ENCODE measurements at places on chromosomes 11 and 22.

DNA sequence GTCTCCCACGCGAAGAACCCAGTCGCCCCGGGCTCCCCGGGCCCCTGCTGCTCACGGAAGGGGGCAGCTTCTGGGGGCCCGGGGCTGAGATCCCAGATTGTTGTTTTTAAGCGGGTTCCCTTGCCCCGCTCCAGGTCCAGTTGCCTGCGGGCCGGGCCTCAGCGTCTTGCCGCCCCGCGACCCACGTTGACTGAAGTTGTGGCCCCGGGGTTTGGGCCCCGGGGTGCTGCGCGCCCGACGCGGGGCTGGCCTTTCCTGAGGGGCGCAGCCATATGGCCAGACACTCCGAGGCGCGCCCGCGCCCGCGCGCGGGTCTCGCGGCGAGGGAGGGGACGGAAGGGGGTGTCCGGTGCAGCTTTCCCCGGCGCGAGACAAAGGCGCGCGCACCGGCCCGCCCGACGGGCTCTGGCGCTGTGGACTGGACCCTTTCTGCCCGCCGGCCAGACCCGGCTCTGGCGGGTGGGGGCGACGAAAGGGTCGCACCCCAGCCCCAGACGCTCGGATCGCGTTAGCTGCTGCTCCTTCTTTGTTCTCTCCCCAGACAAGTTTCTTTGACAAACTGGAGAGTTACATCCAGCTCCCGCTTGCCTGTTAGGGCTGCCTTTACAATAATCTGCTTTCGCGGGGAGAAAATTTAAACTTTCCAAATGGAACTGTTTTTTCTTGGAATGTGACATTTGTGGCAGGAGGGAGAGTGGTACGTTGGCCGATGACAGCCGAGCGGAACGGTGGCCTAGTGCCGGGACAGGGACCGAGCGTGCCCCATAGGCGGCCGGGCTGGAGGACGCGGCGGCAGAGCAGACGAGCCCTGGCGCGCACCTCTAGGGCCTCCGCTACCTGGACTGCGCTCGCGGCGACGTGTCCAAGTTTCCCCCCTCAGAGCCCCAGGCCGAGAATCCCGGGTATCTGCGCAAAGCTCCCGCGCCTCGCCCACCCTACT lies 716 bp downstream of the AMOTL1 start:
- DNase-seq, result peak; percentile 79

DNA sequence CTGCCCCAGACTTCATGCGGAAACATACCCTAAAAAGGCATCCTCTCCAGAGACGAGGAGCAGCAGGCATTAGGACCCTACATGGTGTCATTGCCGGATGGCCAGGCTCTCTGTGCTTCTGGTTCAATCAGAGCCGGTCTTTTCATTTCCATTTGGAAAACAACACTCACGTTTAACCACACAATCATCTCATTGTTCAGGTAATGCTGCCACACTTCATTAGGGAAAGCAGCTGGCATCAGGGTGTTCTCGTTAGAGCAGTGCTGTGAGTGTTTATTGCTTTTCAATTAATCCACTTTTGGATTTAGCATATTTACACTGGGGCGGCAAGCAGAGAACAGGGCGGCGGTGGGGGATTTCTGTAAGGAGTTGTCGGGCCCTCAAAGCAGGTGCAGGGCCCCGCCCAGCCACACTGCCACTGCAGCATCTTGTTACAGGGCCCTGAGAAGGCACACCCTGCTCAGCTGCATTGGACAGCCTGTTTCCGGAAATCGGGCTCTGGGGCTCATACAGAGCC lies 338.6 kb downstream of the SHANK2 start:
- no peak for DNase-seq

GRCh38 chr11:36817336-36817965 lies 219.4 kb upstream of the RAG2 start:
- no peak for DNase-seq

DNA sequence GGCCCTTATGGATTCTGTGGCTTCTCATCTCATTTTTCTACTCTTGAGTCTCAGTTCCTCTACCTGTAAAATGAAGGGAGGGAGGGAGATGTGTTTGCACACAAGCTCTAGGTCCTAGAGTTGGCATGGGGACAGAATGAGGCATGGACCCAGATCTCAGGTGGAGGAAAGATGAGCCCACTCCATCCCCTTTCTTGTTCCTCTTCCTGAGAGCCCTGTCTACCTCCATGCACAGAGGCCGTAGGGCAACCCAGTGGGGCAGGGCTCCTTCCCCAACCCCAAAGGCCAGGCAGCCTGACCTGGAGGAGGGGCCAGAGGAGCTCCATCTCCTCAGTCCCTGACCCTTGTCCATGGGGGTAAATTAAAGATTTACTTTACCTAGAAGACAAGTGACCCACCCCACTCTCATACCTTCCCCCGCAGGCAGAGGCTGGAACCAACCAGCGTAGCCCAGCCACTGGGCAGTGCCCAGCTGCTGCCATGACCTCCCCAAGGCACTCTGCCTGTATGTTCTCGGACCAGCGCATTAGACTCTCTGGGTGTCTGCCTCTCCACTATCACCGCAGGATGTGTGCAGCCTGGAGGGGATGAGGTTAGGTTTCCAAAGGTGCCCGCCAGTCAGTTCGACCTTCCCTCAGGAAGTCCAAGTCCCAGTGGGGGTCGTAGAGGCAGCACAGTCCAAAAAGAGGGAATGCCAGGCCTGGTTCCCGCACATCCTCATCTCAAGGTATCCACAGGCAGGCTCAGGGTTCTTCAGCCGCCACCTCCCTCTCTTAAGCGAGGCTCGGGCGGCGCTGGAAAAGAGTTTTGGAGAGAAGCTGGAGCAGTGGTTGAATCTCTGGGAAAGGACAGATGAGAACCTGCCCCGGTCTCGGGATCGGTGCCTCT lies 3.0 kb downstream of the SMTN start:
- DNase-seq, result peak; percentile 60

DNA sequence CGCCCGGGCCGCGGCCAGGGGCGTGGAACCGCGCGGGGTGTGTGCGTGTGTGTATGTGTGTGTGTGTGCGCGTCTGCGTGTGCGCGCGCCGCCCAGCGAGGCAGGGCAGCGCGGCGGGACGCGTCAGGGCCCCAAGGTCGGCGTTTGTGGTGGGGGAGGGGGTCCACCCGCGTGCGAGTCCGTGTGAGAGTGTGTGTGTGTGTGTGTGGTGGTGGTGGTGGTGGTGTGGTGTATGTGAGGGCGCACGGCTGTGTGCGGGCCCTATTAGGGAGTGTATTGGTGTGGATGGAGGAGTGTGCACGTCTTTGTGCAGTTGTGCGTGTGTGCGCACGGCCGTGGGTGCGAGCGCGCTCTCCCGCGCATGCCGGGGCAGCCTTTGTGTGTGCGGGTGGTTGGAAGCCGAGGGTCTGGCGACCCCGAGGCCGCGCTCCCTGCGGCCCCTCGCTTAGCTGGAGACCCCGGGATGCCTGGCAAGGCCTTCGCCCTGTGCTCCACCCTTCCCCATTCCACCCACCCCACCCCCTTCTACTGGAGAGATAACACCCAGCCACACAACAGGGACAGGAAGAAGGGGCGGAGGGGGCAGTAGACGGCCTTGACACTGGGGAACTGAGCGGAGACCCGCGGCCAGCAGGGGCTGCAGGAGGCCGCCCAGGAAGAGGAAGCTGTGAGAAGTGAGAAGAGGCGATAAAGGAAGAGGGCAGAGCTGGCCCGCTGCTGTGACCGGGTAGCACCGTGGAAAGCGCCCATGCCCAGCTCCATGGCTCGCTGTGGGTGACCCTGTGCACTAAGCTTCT lies 528 bp upstream of the ARRB1 start:
- peak; percentile 92 for DNase-seq

DNA sequence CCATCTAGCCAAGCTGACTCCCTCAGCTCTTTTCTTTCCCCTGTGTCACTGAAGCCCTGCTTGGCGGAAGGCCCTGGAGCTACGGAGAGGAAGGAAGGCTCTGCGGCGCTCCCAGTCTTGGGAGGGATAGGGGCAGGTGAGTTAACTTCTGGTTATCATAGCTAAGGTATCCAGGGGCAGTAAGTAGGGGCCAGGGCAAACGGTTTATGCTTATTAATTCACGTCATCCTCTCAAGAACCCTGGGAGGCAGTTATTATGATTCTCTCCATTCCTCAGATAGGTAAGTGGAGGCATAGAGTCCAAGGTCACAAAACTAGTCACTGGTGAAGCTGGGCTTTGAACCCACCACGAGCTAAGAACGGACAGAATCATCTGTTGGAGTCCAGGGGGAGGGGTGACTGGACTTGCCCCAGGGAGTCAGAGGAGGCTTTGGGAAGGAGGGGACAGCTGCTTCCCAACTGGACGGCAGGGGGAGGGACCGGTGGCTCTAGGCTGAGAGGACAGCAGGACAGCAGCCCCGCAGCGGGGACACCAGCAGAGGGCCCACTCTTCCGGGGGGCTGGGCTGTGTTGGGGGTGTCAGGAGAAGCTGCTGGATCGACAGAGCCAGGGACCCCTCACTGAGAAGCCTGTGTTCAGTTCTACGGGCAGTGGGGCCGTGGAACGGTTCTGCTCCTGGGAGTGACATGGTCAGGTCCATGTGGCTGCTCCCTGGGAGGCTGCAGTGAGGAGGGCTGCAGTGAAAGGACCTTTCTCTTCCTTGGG lies 3.5 kb downstream of the BAIAP2L2 start:
- DNase-seq, result no peak
